ENCODE measurements at places on chromosomes 3 and 15. TPM values are rescaled to one million over a fixed set of nuclear protein-coding genes. Genes with fewer than 3 reads are reported as not detected.

Gene CCDC9B
- 0.05 TPM for polyA plus RNA-seq

Gene PPM1L
- polyA plus RNA-seq = 0.34 TPM

Gene POLG
- 47.5 TPM for polyA plus RNA-seq

Gene TPRG1
- 0.01 TPM for polyA plus RNA-seq

Gene SERPINI1
- polyA plus RNA-seq = 1.9 TPM

Gene CIP2A
- 19.9 TPM for polyA plus RNA-seq

Gene MINAR1
- polyA plus RNA-seq = 0.49 TPM

Gene CMTM8
- not detected for polyA plus RNA-seq

Gene C3orf20
- not detected for polyA plus RNA-seq

Gene CCNL1
- polyA plus RNA-seq = 134 TPM

Gene GP5
- 0.04 TPM for polyA plus RNA-seq

Gene PARL
- polyA plus RNA-seq = 78.0 TPM

Gene CCR4
- polyA plus RNA-seq = 0.19 TPM
